ENCODE measurements at places on chromosomes 6 and 20.

- no peak for DNase-seq
Measured at GRCh38 chr20:4156411-4156810, 141.1 kb upstream of the RNF24 start.

DNA sequence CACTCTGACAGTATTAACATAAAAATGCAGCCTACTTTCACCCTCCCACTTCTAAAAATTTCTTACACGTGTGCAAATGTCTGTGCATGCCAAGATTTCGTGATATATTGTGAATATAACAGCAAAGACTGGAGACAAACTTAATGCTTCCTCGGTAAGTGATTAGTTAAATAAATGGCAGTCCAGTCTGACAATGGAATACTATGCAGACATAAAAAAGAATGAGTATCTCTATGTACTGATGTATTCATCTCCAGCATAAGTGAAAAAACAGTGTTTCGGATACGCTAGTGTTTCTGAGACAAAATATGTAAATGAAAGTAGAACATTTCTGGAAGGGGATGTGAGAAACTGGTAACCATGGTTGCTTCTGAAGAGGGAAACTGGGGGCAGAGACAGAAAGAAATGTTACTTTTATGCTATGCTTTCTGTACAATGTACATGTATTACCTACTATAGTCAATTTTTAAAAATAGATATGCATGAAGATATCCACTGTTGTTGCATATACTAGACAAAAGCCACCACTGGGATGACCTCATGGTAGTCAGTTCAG lies 7.0 kb downstream of the SLC22A23 start:
- no peak for DNase-seq

- DNase-seq = no peak
Measured at GRCh38 chr6:7617801-7618764, 28.1 kb downstream of the SNRNP48 start.

DNA sequence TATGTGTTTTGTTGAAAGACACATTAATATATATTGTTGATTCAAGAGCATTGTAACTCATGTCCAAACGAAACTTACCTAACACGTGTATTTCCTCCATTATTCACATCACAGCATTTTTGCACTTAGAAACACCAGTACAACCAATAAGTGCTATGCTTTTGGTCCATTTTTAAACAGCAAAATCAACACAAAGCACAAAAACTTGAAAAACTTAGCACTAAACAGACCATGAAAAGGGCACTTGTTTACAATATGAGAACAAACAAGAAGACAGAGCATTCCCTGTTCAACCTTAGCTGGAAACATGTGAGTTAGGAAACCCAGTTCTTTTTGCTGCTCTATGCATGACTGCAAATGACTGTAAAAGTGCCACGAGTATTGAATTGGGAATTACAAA lies 9.6 kb downstream of the GLYATL3 start:
- DNase-seq = no peak

DNA sequence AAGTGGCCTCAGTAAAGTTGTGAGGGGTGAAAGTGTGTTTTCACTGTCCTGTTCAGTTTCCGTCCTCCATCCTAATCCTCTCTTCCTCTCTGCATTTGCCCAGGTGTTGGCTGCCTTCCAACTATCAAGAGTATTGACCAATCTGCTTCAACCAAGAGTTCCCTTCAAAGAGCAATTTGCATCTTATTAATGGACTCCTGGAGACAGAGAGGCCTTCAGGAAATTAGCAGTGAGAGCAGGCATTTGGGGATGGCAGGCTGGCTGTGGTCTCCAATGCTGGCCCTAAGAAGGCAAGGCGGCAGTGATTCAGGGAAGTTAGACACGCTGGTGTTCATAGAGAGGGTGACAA lies 77.2 kb downstream of the GPR6 start:
- DNase-seq = no peak

Measured in fibroblast of skin of left biceps (primary cell).